CD4-positive, alpha-beta T cell treated with Interleukin-6 for 4 hours (primary cell): ENCODE measurements at places on chromosomes 2 and 18.
A peak's percentile ranks its signal among the peaks of the same experiment; 100 is the strongest.

- DNase-seq: no peak
Observed at GRCh38 chr2:47223980-47224379, 68.9 kb upstream of the STPG4 start.

DNA sequence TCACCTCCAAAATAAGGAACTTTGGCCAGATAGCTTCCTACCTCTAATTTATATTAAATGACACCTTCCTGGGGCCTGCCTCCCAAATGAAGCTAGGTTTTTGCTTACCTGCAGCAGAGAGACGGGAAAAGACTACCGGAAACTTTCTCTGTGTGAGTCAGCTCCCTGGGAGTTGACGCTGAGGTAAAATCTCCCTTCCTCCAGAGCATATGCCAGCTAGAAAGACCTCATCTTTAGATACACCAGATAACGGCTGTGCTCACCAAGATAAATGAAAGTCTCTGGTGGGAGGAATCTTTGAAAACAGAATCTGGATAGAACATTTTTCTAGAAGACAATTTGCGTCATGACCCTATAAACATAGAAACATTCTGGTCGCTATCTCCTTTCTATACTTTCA lies 99.7 kb upstream of the RFX8 start:
- no peak for DNase-seq

- no peak for DNase-seq
Observed at GRCh38 chr2:124025171-124025580, at the start of gene CNTNAP5. Gene CNTNAP5, plus strand, starts transcription at chr2:124025287. Its CDS starts 364 bp downstream, at chr2:124025651.

DNA sequence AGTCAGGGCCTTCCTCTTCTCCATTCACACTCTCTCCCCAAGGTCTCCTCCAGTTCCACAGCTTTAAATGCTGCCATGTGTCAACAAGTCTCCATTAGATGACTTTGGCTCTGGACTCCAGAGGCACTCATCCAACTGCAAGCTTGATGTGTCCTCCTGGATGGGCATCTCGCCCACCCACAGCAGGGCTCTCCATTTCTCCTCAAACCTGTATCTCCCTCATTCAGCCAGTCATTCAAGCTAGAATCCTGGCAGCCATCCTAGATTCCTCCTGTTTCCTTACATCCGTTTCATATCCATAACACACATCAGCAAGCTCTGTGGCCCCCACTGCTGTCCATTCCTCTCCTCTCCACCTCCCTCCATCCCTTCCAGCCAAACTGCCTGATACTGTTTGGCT lies 88.4 kb upstream of the AFF3 start:
- no peak for DNase-seq

DNA sequence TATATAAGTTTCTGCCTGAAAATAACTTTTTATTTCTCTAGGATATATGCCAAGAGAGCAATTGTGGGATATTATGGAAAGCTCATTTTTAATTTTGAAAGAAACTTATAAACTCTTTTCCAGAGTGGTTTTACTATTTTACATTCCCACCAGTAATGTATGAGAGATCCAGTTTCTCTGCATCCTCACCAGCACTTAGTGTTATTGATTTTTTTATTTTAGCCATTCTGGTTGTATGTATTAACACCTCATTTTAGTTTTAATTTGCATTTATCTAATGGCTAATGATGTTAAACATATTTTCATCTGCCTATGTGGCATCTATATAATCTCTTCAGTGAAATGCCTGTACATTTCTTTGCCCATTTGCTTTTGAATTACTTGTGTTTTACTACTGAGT lies 597.7 kb upstream of the RAB6C start:
- DNase-seq: no peak

- no peak for DNase-seq
Observed at GRCh38 chr2:226771067-226771466, 28.6 kb downstream of the IRS1 start.

- peak; percentile 57 for DNase-seq
Observed at GRCh38 chr2:160388464-160389263, 104.9 kb downstream of the RBMS1 start.

GRCh38 chr2:8996006-8996405 lies 7.5 kb downstream of the MBOAT2 start:
- DNase-seq: no peak

DNA sequence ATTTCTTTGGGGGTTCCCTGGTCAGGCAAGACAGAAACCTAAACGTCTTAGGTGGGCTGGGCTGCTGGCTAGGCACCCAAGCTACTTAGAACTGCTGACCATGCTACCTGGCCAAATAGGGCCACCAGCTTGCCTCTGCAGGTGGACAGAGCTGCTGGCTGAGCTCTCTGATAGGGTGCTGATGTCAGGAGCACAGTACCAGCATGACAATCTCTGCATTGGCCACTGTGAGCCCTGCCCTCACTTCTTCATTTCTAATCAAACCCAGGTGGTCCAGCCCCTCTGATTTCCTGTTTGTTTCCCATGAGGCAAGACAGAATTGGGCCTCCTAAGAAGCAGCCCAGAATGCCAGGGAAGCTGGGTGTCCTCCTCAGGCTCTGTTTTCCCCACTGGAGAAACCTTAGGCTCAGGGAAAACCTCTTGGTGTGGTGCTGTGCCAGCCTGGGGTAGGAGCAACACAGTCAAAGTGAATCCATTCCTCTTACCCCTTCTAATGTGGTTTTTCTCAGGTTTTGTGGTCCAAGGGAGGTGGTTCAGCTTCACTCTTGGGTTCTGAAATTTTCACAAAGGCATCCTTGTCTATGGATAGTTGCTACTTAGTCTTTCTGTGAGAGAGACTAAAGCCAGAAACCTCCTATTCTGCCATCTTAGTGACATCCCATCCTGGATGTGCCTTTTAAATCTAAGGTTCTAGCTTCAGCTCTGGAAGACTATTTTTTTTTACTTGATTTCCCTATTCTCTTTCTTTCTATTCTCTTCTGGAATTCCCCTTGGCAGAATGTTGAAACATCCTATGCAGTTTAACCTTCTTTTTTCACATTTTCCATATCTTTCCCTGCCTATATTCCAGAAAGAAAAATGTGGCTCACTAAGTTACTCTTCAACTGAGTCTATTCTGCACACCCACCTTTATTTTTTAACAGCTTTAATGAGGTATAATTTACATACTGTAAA lies 15.2 kb downstream of the SP100 start:
- peak; percentile 12 for DNase-seq

DNA sequence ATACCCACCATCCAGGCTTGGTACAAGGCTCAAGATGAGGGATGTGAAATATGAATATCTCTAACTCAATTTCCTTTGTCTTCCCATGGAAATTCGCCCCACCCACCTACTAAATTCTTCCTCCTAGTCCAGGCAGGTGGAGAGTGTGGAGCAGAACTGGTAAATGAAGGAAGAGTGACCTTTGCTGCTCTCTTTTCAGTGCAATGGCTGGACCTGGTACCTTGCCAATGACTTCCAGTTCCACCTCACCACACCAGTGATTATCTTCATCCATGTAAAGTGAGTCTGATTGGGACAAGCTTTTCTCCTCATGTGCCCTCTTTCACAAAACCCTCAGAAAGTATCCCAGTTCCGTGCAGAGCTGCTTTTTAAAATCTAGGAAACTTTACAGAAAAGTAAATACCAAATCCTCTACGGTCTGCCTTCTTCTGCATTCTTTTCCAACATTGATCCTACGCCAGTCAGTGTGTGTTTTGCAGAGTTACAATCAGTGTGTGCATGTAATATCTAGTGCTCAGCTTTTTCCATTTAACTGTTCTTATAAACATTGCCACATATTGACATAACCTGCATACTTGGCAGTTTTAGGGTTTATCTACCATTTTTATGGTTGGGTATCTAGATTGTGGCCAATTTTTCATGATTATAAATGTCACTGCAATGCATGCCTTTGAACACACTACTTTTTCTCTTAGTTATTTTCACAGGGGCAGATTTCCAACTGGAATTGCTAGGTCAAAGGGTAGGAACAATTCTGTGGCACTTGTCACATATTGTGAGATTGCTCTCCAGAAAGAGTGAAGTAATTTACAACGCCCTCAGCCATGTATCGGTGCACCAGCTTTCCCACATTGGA lies 86.5 kb upstream of the SEC11C start:
- DNase-seq: no peak

DNA sequence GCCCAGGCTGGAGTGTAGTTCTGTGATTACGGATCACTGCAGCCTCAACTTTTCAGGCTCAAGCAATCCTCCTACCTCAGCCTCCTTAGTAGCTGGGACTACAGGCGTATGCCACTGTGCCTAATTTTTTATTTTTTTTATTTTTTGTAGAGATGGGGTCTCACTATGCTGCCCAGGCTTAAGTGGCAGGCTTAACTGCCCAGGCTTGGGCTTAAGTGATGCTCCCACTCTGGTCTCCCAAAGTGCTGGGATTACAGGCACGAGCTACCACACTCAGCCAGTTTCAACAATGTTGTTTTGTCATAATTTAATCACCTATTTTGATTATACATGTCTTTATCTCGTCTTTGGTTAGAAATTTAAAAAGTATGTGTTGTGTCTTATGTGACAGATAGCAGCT lies 18.2 kb downstream of the UGGT1 start:
- DNase-seq: no peak

DNA sequence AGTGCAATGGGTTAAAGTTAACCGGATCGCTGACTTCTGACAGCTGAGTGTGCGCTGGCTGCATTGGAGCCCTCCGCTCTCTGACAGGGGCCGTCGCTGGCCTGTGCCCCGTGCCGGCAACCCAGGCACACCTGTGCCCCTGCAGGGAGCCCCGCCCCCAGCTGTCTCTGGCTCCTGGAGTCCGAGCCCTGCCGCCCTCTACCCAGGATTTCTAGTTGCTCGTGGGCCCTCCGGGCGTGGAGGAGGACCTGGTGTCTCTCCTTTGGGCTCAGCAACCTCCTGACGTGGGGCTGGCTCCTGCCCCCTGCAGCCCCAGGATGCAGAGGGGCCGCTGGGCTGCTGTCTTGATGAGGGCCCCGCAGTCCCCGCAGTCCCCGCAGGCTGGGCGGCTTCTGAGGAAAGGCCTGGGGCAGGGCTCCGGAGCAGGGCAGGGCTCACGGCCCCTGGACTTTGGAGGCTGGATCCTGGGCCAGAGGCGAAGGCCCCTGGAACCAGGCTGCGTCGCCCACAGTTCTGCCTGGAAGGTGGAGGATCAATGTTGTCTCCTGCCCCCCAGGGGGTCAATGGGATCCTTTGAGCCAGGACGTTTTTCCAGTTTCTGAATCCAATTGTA lies 172.8 kb downstream of the RNF144A start:
- DNase-seq: no peak

GRCh38 chr2:203396667-203397066 lies 68.5 kb downstream of the ABI2 start:
- DNase-seq: no peak

- DNase-seq: no peak
Observed at GRCh38 chr2:147037048-147037447, 807.8 kb upstream of the ACVR2A start.

DNA sequence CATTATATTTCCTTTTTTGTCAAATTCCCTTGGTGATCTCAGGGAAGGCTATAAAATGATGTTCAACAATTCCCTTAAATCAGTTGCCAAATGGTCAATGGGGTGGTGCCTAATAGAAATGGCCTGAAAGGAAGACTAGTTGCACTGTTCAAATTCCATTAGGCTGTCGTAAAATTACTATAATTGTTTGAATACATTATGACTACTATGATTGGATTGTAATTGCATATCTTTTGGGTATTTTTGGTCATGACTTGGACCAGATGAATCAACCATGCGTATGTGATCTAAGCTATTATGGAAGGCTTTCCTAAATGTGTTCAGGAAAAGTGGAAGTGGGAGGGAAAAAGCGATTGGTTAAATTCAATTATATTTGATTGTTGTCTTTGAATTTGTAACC lies 41.3 kb upstream of the KCNE4 start:
- no peak for DNase-seq

DNA sequence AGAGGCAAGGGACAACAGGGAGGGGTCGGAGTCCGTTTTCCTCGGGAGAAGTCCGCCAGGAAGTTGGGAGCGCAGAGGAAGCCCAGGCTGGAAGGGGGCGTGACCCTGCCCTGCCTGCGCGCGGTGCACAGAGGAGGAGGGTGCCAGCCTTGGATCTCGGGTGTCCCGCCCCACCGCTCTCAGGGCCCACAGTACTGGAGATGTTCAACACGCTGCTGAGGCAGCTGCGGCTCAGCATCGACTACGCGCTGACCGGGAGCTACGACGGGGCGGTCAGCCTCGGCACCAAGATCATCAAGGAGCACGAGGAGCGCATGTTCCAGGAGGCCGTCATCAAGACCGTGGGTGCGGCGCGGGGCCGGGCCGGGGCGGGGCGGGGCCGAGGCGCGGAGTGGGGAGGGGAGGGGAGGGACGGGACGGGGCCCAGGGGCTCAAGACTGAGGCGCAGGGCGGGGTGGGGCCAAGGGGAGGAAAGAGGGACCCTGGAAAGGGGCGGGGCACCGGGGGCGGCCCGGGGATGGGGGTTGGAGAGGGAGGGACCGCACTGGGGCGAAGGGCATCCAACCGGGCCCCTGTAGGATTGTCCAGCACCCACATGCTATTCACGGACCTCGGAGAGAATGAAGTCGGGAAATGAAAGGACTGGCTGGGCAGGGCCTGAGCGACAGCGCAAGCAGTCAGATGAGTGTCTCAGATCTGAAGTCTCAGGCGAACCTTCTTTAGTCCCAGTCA lies 36.6 kb downstream of the POMC start:
- DNase-seq: peak; percentile 17

- DNase-seq: peak; percentile 57
Observed at GRCh38 chr2:3223080-3223923, 154.3 kb downstream of the EIPR1 start.

- DNase-seq: no peak
Observed at GRCh38 chr2:190031969-190032618, 30.4 kb downstream of the MSTN start.

DNA sequence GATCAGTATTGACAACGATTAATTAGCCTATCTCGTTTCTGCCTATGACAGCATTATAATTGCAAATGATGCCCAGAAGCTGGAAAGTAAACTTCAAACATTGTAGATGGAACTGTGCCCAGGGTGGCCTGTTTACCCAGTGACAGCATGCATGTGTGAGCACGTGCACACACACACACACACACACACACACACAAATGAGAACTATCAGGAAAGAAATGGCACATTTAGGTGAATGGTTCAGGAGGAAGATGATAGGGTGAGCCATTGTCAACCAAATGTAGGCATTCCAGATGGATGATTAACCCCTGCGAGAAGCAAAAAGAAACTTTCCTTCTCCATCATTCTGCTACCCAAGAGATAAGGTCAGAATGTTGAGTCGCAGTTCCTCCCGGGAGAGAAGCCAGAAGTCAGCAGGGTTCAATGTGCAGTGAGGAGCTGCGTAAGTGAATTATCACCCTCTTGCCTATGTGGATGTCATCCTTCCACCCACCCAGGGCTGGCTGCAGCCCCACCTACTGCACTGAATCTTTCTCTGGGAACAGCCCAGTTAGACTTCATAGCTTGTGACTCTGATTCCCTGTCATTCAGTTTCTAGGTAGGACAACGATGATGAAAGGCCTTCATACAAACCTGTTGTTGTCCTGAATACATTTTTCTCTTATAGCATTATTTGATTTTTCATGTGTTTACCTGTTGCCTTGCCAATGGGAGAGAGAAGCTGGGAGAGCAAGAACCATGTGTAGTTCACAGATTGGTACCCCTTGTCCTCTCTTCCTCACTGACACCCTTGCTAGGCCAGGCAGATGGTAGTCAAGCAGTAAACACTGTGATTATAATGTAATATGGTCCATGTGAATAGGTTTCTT lies 3.5 kb upstream of the APOB start:
- no peak for DNase-seq
